ENCODE measurements at places on chromosomes 7 and 10. TPM values are rescaled to one million over a fixed set of nuclear protein-coding genes. Genes with fewer than 3 reads are reported as not detected.
A peak's percentile ranks its signal among the peaks of the same experiment; 100 is the strongest.

SFTPA1 gene
- total RNA-seq, result not detected

MSS51 gene
- 1.5 TPM for total RNA-seq

AKR1C3 gene
- 71.9 TPM for total RNA-seq

SLC29A3 gene
- total RNA-seq, result 0.87 TPM

PVRIG gene
- total RNA-seq, result not detected

DNA sequence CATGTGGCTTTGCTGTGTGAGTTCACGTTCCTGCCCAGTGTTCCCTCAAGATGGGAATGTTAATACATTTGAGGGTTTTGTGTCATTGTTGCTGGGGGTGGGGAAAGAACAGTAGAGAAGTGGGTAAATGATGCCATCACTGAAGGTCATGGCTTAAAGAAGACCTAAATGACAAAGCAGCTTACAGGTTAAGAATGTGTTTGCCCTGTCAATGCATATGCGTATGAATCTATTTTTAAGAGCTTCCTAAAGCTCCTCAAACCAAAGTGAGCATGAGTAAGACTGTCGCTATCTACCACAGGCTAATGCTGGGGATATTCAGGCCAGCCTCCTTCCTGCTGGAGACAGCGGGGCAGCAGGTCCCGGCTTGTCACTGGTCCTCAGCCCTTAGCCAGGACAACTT, 162.9 kb downstream of the CREB5 start:
- DNase-seq, result peak; percentile 70

DNA sequence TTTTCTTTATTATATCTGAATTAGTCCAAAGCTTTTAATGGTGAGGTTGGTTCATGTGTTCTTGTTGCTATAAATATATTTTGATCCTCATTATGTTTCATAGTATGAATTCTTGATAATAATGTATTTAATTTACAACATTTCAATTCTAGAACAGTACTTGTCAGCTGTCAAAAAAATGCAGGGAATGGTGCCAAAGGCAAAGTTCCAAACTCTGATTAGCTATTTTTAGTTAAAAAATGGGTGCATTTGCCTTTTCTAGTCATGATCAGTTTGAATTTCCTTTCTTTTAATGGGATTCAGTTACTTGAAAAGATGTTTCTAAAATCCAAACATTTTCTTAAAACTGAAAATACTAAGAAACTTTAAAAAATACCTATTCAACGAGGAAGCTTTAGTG, 49.6 kb downstream of the ANKIB1 start:
- no peak for DNase-seq

DNA sequence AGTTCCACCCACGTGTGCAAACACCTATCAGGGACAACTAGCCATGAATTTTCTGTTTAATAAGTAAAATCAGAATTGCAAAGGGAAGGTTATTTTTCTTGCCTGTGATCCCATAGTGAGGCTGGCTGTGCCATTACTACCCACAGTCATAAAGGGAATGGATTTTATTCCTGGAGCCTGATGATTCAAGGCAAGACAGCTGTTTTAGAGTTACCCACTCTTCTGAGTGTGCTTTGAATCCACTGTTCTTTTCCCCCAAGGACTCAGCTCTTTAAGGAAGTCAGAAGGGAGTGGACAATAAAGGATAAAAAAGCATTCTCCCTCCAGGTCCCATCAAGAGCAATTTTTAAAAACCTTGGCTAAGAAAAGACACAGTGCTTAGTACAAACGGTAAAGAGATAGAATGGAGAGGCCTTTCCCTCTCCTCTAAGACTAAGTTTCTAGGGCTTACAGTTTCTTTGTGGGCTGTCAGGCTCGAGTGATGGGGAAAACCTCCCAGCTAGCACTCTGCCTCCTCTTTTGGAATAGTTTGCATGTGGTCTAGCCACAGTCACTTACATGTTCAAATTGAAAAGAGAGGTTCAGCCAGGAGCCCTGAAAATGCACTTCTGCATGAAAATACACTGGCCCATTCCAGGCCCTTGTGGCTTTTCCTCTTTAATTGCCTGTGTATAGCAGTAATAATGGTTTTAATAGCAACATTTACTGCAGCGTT, 5.1 kb upstream of the LRRC4 start:
- DNase-seq, result no peak

DNA sequence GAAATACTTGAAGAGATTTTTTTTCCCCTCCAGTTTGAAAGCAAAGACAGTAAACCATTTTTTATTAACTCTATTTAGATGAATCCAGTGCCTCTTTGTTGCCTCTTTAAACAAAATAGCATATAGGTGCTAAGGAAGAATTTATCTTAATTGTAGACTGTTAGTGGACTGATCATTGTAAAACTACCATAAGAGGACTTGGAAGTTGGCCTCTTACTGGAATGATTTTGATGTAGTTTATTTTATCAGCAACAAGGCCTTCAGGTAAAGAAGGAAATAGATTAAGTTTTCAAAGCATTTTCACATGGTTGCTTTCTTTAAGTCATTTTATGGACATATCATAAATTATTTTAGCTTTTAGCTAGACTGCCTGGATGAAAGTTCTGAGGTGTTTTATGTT, 53.2 kb downstream of the KLHDC10 start:
- no peak for DNase-seq

- DNase-seq, result no peak
Measured at GRCh38 chr7:131122394-131122793, 205.3 kb upstream of the MKLN1 start.

DNA sequence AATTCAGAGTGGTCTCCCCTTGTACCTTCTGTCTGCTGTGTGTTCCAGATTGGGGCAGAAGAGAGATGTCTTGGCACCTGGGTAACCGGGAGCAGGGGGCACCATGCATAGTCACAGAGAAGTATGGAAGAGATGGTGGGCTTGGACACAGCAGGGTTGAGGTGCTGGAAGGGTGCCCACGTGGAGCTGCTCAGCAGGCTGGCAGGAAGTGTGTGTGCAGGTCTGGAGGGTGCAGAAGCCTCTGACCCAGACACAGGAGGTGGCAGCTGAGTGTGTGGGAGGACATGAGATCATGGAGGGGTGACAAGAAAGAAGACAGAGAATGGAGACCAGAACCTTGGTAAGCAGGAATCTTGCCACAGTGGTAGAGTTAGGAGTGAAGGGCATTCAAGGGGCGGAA, 42.3 kb upstream of the DUSP5 start:
- no peak for DNase-seq

DNA sequence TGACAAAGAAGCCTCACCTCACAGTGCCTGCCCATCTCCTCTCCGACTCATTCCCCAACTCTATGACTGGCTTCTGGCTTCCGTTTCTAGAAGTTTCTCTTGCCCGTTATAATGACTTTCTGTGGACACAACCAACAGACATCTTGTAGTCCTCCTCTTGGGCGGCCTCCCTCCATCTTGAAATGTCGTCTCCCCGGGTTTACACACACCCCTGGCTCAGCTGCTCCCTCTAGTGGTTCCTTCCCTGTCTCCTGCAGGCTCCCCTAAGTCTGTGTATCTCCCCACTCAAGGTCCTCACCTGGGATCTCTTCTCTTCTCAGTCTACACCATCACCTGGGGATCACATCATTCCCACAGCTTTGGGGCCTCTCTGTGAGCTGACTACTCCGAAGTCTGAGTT, 123.4 kb upstream of the NEBL start:
- no peak for DNase-seq

DNA sequence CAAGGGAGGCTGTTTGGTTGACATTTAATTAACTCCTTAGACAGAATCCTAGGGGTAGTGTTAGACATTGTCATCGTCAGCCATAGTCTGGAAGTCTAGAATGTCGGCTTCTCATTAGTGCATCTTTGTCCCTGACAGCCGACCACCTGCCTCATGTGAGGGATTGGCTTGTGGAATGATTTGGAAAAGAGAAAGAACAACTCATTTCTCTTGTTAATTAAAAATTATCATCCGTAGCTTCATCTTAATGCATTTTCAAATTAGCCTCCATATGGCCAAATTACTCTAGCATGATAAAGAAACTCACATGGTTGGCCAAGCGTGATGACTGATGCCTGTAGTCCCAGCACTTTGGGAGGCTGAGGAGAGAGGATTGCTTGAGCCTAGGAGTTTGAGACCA, 97.7 kb upstream of the PARD3 start:
- DNase-seq, result no peak

DNA sequence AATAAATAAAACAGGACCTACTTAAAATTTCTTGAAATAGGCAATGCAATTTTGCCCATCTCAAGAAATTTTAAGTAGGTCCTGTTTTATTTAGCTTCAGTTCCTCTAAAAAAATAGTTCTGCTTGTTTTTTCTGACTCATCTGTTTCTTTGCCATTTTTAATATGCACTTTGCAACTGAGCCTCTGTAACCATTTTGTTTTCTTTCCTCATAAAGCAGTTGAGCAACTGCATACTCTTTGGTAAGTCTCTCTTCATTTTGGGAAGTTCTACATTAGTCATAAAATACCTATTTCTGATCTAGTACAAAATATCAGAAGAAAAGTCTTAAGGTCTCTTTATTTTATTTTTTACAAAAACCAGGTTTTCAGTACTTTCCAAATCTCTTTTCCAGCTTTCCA, 18.0 kb downstream of the TAS2R40 start:
- no peak for DNase-seq

- DNase-seq, result no peak
Measured at GRCh38 chr10:62183442-62183841, 85.2 kb downstream of the RTKN2 start.

DNA sequence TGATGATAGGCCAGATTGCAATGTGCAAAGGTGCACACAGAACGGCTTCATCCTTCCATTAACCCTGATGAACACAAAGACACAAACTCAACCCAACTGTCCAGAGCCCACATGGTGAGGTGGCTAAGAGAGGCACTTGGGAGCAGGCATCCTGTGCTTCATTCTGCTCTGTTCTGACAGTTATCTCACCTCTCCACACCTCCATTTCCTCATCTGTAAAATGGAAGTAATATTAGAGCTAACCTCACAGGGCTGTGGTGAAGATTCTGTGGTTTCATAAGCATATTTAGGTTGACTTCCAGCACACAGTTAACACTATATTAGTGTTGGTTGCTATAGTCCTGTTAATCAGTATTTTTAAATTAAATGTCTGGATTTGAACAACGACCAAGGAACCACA, 126.3 kb downstream of the TAX1BP1 start:
- no peak for DNase-seq

DNA sequence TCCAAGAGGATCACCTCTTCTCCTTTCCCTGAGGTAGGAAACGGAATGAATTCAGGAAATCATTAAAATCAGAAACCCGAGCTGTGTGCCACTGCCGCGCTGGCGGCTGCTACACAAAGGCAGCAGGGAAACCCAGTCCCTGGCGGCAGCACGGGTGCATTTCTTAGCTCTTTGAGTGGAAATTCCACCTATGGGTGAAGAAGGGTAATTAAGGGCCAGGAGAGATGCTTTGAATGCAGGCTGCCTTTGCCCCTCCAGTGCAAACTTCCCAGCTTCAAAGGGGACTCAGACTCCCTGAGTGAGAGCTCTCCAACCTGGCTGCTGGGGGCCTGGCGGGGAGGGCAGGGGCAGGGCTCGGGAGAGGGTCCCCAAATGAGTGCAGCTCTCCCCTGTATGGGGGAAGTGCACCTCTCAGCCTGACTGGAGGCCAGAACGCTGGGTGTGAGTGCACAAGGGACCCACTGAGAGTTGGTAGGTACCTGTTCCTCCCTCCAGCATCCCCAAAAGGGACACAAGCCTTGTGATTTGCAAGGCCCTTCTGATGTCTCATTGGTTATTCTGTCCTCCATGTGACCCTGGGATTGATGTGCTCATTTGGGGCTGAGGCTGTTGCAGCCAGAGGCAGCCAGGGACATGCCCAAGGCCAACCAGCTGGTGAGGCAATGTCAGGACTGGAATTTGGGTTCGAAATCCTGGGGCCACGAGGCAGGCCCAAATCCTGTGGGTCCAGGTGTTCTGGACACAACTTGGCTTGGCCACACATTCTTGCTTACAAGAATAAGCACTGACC, 16.3 kb upstream of the ZMIZ1 start:
- DNase-seq, result no peak

DNA sequence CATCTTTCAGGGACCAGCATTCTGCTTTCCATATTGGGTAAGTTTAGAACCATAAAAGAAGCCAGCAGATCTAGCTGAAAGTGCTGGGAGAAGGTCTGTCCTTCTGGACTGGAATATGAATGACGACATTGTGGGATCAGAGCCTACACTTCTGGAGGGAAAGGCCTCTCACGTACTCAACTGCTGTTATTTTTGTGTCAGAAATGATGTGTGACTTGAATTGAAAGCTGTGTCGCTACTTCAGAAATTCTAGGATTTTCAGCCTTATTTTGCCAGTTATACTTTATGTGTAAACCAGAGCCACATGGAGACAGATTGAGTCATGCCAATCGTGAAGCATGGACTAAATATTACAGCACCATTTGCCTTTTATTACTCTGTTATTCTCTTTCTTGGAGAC, 231.0 kb downstream of the KIAA1217 start:
- no peak for DNase-seq

GRCh38 chr7:46960970-46961369, 620.9 kb downstream of the TNS3 start:
- peak; percentile 47 for DNase-seq

All from renal cortical epithelial cell (primary cell).